Mesenteric fat pad (tissue), 1 donor: ENCODE measurements at places on chromosomes 6 and 20. TPM values are rescaled to one million over a fixed set of nuclear protein-coding genes. Genes with fewer than 3 reads are reported as not detected.

PLAGL1 gene
- 40.9 TPM for total RNA-seq

- DNase-seq, result peak; percentile 3
Measured at GRCh38 chr20:24779131-24779530, 169.9 kb upstream of the CST7 start.

- DNase-seq, result peak; percentile 89
Measured at GRCh38 chr6:170290296-170291128, at the start of gene DLL1. TSS of gene DLL1 (minus strand) at chr6:170291078. CDS start at chr6:170290139, 939 bp downstream.

- DNase-seq, result no peak
Measured at GRCh38 chr20:20658871-20659431, 53.5 kb downstream of the RALGAPA2 start.
